NCI-H446 treated with DMSO at 0.1 percent for 48 hours (cell line): ENCODE measurements at places on chromosomes 5 and 9.

DNA sequence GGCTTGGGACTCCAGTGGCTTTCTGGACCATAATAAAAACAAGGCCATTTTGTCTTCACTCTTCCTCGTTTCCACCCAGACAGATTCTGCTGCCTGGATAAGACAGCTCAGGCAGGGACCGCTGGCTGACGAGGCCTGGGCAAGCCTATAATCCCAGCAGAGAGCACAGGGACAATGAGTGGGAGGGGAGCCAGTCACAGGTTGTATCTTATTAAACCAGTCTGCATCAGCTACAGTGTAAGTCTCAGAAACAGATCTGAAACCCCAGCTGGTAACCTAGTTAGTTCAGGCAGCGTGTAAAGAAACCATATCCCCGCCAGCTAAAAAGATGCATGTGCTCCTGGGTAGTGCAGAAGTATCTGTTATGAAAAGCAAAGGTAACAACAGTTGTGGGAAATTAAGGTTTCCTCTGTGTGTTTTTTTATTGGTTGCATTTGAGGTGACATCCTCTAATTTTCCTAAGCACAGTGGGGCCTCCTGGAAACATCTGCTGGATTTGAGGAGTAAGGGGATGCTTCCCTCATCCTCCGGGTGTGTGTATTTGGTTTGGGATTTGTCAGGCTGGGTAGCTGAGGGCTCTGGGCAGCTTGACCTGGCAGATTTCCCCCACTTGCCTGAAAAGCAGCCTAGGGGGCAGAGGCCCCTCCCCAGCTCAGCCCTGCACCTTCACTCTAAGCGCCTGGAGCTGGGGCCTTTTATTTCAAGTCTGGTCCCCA, 15.2 kb upstream of the TAL2 start:
- DNase-seq = no peak

- no peak for DNase-seq
These were observed 177.6 kb upstream of the ST8SIA4 start for GRCh38 chr5:101080462-101081240.

- DNase-seq = no peak
These were observed 882 bp downstream of the CERCAM start for GRCh38 chr9:128421482-128421996.

GRCh38 chr5:84059672-84060071, 325.0 kb downstream of the EDIL3 start:
- no peak for DNase-seq

- no peak for DNase-seq
These were observed 69.5 kb upstream of the GARNL3 start for GRCh38 chr9:127194881-127195713.

DNA sequence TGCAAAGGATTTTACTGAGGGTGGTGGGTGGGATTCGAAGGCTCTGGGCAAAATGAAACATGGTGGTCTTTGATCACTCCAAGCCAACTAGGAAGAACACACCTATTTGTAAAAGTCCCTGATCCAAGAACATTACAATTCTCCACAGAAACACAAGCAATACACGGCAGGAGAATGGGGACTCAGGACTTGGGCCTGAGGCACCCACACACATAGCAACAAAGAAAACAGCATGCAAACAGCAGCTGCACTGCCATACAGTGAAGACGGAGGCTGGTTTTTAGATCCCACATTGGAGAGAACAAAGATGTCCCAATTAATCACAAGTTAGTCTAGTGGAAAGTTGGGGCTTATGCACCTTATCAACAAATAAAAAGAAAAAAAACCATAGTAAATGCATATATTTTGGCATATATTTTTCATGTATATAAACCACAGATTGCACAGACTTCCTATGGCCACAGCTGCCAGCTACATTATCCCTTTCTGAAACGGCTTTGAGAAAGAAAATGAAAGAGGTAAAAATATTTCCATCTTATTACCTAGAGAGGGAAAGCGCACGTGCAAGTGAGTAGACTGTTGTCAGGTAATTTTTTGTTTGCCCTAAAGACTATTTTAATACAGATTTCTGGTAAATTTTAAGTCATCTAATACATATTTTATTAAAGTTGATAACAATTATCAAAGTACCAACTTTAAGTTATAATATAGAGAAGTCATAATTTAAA, 410.9 kb downstream of the BNC2 start:
- DNase-seq = no peak

GRCh38 chr9:70531311-70531710, 116.9 kb upstream of the KLF9 start:
- no peak for DNase-seq

GRCh38 chr9:14236591-14236990, 77.3 kb downstream of the NFIB start:
- DNase-seq = peak; percentile 95

DNA sequence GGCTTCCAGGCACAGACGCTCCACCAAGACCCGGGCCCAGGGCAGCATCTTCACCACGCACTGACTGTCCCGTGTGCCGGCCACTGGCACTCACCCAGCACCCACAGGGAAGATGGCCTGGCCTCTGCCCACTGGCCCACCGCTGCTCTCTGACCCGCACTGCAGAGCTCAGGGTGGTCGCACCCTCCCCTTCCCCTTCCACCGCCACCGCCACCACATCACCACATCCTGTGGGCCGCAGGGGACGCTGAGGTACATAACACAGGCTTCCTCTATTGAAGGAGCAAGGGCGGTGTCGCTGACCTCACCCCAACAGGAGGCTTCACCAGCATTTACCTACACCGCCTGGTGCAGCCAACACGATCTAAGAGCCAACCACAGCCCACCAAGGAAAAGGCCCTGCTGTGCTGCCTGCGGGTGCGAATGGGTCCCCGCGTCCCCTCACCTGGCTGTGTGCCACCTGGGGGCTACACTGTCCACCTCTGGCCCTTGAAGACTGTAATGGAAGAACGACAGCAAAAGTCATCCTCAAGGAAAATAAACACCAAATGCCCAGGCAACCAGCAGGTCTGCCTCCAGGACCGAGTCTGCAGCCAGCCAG, 101.8 kb downstream of the CAMSAP1 start:
- DNase-seq = no peak

DNA sequence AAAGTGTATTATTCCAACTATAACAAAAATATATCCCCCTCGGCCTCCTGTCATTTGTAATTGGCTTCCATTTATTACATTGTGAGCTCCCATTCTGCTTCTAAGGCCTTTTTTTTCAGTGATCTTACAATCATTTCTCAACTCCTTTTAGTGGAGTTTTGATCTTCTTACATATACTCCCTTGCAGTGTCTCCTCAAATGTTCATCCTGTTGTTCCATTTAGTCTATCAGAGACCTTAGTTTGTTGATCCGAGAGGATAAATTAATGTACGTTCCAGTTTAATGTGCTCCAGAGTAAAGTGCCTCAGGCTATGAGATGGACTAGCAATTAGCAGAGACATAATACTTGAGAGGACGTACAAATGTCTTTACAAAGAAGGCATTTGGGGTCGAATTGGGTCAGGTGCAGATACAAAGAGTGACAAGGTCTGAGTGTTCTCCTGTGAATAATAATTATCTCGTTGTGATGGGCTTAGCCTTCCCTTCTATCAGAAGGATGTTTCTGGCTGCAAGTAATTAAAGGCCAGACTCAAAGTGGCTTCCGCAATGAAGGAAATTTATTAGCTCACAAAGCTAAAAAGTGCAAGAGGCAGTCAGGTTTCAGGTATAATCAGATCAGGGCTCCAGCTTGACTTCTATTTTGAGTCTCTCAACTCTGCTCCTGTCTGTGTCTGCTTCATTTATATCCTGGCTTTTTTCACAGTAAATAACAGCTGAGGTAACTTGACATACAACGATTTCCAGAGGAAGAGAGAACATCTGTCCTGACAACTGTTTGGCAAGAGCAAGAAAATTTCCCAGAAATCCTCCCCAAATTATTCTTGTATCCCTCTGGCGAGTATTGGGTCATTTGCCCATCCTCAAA, 30.1 kb downstream of the ARRDC3 start:
- no peak for DNase-seq

DNA sequence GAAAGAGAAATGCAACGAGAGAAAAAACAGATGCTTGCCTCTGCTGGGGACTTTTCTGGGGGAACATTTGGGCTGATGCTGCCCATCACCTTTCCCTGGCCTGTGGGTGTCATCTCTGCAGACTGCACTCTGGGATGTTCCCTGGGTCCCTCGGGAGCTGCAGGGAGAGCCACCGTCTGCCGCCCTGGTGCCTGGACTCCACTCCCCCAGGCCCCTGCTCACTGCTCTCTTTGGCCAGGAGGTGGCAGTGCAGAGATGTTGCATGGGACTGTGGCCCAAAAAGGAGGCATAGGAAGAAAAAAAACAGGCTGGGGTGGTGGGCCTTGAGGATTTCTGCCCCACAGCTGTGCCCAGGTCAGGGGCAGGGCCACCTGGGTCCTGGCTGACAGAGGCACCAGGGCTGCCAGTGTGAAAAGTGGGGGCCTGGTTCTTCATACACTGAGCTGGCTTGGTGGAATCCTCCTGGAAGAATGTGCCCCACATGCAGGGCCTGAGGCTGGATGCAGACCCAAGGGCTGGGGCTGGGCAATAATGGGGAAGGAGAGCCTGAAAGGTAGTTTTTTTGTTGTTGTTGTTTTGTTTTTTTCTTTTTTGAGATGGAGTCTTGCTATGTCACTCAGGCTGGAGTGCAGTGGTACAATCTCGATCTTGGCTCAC, 353.6 kb downstream of the SLIT3 start:
- no peak for DNase-seq

GRCh38 chr9:71519098-71519696, 249.1 kb downstream of the CEMIP2 start:
- DNase-seq = no peak

DNA sequence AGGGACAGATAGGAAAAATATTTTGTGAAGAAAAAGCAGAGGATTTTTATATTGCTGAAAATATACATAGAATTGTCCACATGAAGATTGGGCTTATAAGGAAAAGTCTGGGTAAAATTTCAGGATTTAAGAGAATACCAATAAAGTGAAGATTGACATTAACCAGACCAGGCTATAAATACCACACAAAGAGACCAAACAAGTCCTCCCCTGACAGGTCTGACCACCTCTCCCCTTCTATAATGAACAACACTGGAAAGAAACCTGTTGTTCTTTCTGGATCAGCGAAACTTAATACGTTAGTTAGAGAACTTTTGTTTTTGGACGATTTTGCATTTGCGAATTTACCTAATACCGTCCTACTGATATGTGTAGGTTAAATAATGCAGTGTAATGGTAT, 138.3 kb downstream of the ISL1 start:
- DNase-seq = no peak

DNA sequence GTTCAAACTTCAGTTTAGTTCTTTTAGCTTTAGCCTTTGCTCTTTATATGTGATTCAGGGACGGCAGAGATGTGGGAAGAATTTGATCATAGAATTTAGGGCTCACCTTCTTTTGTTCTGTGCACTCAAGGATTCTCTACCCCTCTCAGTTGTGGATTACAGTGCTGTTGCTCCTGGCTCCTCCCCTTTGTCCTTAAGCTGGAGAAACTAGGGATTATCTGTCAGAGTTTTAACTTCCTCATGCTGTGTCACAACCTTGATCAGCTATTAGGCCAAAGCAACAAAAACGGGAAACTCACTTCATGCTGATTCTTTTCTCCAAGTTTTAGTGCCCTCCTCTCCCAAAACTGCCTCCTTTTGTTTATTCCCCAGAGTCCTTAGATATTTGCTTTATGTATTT, 13.0 kb upstream of the PCDHAC2 start:
- DNase-seq = no peak

DNA sequence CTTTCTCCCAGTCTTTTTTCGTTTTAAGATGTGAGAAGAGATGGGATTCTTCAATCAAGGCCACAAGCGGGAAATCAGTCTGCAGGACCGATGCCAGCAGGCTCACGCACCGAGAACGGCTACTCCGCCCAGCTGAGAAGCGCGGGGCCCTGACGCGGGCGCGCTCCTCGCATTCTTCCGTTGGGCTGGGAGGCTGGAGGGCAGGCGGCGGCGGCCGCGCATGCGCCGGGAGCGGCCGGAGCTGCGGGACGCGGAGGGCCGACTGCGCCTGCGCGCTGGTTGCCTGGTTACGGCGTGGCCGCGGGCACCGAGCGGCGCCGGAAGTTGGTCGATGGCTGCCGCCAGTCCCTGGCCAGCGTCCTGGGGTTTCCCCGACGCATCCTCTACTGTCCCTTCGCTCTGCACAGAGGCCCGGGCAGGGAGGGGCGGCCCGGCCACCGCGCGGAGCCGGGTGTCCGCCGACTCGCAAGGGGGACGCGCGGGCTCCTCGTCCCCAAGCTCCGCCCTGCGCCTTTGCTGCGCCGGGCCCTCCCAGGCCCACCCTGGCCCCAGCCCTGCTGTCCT, 831 bp upstream of the SEC16A start:
- DNase-seq = peak; percentile 29

GRCh38 chr5:39765366-39765765, 340.6 kb upstream of the DAB2 start:
- no peak for DNase-seq

DNA sequence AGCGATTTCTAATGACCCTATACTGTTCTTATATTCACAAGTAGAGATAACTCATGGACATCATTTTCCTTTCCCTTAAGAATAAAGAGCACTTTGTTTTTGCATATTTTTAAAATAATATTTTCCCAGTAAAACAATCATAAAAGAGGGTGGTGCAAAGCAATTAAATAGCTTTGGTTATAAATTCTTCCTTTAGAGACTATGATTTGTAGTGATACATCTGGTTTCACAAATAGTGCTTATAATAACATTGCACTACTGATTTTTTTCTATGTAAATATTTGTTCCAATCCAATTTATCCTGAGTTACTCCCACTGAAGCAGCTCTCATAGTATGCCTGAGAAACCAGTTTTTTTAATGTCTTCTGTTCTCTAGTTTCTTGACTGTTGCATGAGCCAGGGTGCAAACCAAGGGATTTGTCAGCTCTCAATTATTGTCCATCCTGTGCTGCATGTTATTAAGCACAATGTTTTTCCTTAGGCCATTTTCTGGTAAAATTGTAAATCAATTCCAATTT, 74.7 kb downstream of the LURAP1L start:
- DNase-seq = no peak

DNA sequence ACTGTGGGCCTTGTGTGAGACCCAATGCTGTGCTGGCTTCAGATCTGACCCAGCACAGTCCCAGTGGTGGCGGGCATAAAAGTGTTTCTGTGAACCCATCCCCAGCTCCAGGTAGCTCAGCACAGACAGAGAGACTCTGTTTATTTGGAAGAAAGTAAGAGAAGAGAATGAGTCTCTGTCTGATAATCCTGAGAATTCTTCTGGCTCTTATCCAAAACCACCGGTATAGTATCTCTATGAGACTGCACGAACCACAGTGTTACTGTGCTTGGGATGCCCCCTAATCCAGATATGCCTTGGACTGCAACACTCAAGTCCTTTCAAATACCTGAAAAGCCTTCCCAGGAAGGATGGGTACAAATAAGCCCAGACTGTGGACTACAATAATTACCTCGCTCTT, 1660.8 kb upstream of the ACO1 start:
- DNase-seq = no peak

DNA sequence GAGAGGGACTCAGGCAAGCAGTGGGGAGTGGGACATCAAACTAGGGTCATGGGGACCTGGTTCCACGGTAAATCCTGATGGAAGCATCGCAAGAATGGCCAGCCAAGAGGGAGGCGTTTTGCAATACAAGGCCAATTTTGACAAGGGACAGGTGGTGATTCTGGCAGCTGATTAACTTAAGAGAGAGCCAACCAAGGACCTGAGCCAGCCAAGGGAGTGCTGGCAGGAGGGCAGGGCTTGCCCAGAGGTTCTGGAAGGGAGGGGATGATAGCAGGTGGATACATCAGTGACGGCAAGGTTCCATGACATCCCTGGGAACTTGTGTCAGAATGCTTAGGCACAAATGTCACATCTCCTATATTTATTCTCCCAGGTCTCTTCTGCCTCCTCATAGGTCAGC, 32.8 kb upstream of the PUM3 start:
- DNase-seq = peak; percentile 79

- DNase-seq = no peak
These were observed 83.7 kb downstream of the PAX5 start for GRCh38 chr9:36950389-36950788.

GRCh38 chr5:125232779-125233230, 486.4 kb upstream of the ZNF608 start:
- peak; percentile 65 for DNase-seq
